ENCODE measurements at places on chromosomes 5 and 9.

DNA sequence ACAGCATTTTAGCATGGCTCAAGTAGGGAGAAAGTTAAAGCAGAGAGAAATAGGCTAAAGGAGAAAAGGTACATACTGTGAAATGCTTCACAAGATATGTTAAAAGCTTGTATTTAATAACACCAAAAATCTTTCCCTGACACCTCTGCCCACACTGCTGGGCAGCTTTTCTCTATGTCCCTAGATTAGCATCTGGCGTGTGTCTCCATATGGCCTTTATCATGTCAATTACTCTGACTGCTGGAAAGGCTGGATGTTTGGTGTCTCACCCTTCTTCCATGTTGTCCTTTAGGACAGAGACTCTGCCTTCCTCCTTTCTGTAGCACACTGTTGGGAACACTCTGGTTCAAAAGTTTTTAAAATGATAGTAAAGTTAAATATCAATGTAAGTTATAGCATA lies 122.5 kb downstream of the OXCT1 start:
- no peak for DNase-seq

DNA sequence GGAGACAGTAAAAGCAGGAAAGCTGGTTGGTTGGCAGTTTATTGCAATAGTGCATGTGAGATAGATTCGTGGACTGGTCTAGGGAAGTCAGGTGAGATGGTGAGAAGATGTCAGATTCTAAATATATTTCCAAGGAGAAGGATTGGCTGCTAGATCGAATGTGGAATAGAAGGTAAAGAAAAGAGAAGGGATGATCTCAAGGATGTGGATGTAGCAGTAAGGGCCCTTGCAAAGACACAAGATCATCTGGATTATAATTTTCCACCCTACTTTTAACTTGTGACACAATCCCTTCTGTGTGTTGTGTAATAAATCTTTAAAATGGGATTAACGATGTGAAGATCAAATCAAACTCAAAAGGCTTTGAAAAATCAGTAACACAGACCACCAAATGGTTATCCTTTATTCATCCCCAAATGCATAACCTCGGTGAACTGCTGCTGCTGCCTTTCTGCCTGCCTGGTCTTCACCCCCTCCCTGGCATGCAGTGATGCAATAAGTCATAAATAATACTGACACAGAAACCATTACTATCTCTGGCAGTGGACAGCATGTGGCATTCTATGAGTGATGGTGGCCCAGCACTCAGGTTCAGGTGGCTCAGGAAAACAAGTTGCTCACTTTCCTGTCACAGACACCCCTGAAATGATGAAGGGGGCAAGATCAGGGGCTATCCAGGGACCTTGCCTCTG lies 178.4 kb downstream of the FAM114A2 start:
- DNase-seq: no peak

GRCh38 chr5:133124891-133125290 lies 73.1 kb downstream of the HSPA4 start:
- no peak for DNase-seq

DNA sequence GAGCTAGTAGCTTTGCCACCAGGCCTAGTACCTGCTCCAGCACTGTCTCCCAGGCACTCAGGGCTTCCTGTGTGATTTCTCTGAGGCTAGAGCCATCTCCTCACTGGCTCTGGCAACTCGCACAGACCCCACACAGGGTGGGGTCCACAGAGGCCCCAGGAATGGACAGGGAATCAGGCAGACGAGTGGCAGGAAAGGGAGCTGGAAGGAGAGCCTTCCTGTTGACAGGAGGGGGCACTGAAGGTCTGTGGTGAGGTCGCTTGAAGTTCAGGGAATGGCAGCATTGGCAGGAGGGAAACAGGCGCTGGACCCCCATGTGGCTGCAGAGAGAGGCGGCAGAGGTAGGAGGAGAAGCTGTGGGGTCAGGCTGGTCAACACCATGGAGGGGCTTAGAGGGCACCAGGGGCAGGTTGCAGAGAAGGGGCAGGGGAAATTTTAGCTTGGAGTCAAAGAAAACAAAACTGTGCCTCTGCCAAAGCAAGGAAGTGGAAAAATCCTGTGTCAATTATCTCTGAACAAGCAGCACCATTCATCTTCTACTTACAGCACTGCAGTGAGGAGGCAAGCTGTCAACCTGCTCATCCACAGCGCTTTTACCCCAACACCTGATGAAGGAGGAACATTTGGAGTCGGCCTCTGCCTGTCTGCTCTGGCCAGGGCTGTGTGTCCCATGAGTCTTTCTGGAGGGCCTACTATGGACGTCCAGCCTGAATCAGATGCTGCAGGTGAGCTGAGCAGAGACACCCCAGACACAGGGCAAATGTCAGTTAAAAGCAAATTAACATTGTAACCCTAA lies 270.2 kb downstream of the FSTL4 start:
- DNase-seq: no peak

Data from stimulated activated CD4-positive, alpha-beta T cell treated with anti-CD3 and anti-CD28 coated beads, Interleukin-2, amount 100 ng/mL, for 24 hours (primary cell).